ENCODE measurements at places on chromosomes 7 and 10. TPM values are rescaled to one million over a fixed set of nuclear protein-coding genes. Genes with fewer than 3 reads are reported as not detected.

- H3K27ac ChIP-seq = no peak overlapping the region
- H3K4me3 ChIP-seq = no peak overlapping the region
- peaks cover 2% of the 10 kb centered on the region for H3K36me3 ChIP-seq
- no peak for DNase-seq
- no peaks in the 10 kb centered on the region for H3K4me1 ChIP-seq
- no peaks in the 10 kb centered on the region for H3K27me3 ChIP-seq
Observed at GRCh38 chr7:130513447-130513846, 21.6 kb downstream of the MEST start.

The SRGN gene
- not detected for total RNA-seq

The MMD2 gene
- not detected for total RNA-seq

GRCh38 chr7:63900394-63901203 lies 98.0 kb upstream of the ZNF722 start:
- H3K36me3 ChIP-seq = peaks cover 1% of the 10 kb centered on the region
- no peaks in the 10 kb centered on the region for H3K27me3 ChIP-seq
- H3K4me3 ChIP-seq = no peak overlapping the region

- no peaks in the 10 kb centered on the region for H3K36me3 ChIP-seq
- H3K4me1 ChIP-seq = peaks cover 19% of the 10 kb centered on the region
- DNase-seq = no peak
- H3K27ac ChIP-seq = no peak overlapping the region
- no peak overlapping the region for H3K4me3 ChIP-seq
Observed at GRCh38 chr7:131893631-131894340, 337.4 kb upstream of the PODXL start.

- H3K27me3 ChIP-seq = no peaks in the 10 kb centered on the region
- no peak overlapping the region for H3K27ac ChIP-seq
- H3K4me1 ChIP-seq = peaks cover 7% of the 10 kb centered on the region
- no peak for DNase-seq
Observed at GRCh38 chr10:67827811-67828210, 10.2 kb downstream of the DNAJC12 start.

GRCh38 chr10:6065835-6066234 lies 3.7 kb upstream of the IL2RA start:
- no peak for DNase-seq
- no peak overlapping the region for H3K4me3 ChIP-seq
- no peaks in the 10 kb centered on the region for H3K36me3 ChIP-seq

All from mesothelial cell of epicardium (in vitro differentiated cells).